ENCODE measurements at places on chromosomes 4 and X.

GRCh38 chr4:7147661-7148310 is 44.6 kb upstream of the SORCS2 start:
- no peak for DNase-seq

DNA sequence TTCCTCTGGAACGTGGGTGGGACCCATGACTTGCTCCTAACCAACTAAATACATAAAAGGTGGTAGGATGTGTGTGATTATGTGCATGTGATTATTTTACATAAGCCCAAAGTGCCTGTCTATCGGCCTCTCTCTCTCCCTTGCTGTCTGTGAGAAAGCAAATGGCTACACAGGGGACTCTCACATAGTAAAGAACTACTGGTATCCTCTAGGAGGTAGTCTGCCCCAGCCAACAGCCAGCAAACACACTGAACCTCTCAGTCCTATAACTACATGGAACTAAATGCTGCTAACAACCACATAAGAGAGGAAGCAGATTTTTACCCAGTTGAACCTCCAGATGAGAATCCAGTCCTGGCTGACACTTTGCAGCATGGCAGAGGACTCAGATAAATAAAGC is 1249.4 kb downstream of the ADGRL3 start:
- no peak for DNase-seq

DNA sequence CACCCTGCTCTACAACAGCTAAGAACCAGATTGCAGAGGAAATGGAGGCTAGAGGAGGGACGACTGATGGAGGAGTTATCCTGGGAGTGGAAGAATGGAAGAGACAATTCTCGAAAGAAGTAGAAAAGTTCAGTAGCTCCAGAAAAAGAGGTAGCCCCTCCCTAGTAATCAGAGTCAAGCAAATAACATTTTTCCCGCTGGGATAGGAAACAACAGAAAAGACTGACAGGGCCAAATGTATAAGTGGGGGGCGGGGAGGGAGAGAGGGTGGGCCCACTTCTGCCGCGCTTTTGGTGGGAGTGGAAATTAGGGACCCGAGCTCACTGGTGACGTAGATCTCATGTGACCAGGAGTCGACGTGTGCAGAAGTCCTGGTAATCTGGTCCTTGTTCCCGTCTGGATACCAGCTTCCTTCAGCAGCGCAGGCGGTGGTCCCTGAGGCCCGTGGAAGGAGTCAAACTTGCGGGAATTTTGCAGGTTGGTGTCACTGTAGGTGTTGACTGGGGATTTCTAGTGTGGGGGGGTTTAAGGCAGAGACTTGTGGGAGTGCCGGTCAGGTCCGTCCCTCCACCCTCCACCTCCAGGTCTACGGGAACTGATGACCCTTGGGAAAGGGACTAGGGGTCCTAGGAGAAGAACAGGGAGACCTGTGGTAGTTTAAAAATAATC is at the start of gene TCEAL9:
TCEAL9 (plus strand) TSS at position 377 of the 669 bp plus-strand sequence. CDS start 1,179 bp downstream, outside the sequence.
- DNase-seq: peak; percentile 79

DNA sequence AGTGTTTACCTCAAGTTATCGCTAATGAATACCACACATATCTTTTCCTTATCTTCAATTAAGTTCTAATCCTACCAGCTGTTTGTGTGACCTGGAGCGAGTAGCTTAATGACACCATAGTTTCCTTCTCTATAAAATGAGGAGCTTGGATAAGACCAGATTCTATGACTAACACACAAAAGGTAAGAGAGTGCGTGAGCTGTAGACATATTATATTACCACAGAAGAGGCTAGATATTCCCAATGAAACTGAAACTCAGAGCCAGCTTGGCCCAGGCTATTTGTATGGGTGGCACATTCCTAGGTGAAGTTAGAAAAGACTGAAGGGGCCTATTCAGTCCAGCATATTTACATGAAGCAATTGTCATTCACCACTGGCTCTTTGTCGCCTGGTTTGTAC is 30.2 kb downstream of the ASB5 start:
- DNase-seq: peak; percentile 36

Measured in fibroblast of upper back skin (primary cell).